ENCODE measurements at places on chromosomes 11 and 22.

DNA sequence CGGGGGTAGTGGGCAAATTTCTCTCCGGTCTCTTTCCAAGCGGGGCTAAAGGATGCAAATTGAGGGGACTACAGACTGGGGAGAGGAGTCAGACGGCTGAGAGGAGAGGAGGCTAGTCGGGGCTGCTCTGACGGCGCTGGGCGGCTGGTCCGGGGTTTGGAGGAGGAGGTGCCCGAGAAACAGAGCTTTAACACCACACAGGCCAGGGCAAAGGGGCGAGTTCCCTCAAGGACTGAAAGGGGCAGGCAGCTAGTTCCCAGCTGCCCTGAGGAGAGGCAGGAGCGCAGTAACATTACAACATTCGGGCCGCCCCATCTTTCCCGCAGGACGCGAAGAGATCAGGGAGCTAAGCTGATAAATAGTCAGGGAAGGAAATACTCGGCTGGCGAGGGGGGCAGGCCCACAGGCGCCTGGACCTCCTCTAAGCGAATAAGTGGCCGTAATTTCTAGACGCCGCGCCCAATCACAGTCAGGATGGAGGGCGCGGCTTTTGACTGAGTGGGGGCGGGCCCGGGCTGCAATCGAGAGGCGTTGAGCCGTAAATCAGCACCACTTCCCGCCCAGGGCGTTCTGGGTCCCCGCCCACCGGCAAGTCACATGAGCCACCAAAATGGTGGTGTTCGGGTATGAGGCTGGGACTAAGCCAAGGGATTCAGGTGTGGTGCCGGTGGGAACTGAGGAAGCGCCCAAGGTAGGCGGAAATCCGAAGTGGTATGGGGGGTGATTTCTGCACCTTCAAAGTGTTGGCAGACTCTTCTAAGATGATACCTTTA is at the start of gene TMEM126B:
Gene TMEM126B (plus strand): TSS at position 596 of the 773 bp plus-strand sequence. CDS start 15 bp downstream, at position 611.
- DNase-seq = peak; percentile 99

DNA sequence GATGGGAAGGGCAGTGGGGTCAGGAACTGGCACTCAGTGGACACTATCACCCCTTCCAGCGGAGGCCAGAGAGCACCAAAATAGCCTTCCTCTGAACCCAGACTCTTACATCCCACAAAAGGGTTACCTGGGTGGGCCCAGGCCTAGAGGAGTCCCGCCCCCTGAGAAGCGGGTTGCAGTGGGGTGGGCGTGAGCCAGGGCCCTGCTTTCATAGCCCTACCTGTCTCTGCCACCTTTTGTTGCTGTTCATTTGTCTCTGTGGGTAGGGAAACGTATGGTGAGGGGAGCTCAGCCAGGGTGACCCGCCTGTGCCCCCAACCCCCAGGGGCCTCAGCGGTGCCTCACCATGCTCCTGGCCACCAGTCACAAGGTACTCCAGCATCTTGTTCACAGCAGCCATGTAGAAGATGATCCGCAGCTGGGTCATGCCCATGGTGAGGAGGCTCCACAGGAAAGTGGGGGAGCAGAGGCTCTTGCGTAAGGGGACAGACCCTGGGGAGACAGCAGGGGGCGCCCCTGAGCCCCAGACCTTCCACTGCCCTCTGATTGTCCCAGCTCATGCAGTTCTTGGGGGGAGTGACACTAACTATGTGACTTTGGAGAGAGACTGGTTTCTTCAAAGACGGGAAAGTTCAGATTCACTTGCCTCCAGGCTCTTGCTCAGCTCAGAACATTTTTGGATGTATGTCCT is 24.0 kb downstream of the SLC43A1 start:
- peak; percentile 78 for DNase-seq

DNA sequence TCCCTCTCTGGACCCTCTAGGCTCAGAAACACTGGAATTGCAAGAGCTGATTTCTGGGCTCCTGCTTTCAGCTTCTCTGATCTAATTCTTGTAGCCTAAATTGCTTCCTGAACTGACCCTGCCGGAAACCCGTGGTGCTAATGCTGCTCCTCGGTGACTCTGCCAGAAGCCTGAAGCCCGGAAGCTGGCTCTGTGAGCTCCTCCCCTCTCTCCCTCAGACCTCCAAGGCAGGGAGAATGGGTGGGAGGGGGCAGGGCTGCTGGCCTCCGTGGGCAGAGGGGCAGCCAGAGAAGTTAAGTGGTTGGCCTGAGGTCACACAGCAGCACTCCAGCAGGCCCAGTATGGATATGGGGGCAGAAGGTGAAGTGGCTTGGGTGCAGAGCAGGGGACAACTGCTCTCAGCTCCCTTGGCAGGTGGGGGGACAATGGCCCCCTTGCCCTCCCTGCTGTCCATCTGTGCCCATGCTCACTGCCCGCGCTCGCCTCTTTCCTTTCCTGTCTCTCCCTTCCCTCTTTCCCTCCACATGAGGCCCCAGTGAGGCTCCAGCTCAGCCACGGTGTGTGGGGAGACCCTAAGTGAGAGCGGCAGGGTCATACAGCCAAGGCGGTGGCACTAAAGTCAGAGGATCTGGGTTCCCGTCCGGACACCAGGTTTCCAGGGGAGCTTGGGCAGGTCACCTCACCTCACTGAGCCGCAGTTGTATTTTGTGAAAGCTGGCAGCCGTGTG is 16.2 kb downstream of the CAPN5 start:
- DNase-seq = peak; percentile 77

- DNase-seq = no peak
These were observed 43.9 kb upstream of the CARD18 start for GRCh38 chr11:105183426-105183825.

GRCh38 chr11:32722255-32722654 is 72.2 kb downstream of the CCDC73 start:
- no peak for DNase-seq

Data from activated CD8-positive, alpha-beta T cell treated with anti-CD3 and anti-CD28 coated beads for 36 hours (primary cell).